Left kidney (tissue), 8 donors: ENCODE measurements at places on chromosomes 3 and 15. TPM values are rescaled to one million over a fixed set of nuclear protein-coding genes. Genes with fewer than 3 reads are reported as not detected.

DNA sequence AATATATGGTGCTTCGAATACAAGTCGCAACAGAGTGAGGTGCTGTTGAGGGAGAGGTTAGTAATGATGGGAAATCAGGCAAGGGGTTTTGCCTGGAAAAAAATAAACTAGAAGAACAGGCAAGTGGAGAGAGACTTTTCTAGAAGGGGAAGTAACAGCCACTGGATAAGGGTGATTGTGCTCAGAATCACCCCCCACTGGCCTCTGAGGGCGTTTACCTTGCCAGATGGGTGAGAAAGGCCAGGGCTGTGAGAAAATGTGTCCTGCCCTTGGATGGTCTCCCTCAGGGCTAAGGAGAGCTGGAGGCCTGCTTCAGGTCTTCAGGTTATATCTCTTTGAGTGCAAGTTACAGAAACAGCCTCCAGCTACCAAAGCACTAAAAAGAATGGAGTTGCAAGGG lies 151.8 kb downstream of the MEX3B start:
- no peak for DNase-seq

ARNT2 gene
- 60.8 TPM for polyA plus RNA-seq

CHST2 gene
- 19.6 TPM for polyA plus RNA-seq

DNA sequence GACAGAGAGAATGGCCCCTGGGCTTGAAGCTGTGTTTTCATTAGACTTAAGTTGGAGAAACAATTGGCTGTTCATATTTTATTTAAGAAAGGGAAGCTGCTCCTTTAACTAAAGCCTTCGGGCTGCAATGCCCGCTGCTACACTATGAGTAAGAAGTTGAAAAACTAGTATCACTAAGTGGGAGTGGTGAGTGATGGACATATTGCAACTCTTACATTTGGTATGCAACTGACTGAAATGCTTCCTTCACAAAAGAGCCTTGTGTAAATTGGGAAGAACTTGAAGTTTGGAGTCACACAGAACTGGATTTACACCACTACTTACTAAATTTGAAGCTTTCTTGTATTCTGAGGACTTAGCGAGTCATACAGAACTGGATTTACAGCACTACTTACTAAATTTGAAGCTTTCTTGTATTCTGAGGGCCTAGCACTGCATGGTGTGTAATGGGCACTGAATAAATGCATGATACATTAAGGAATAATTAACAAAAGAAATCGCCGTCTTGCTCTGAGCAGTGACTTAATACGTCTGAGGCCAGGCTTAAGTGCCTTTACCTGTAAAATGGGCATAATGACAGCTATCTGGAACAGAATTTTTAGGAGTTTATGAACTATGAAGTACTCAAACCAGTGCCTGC lies 149.5 kb downstream of the RYR3 start:
- DNase-seq = no peak

KLHL40 gene
- not detected for polyA plus RNA-seq

DNA sequence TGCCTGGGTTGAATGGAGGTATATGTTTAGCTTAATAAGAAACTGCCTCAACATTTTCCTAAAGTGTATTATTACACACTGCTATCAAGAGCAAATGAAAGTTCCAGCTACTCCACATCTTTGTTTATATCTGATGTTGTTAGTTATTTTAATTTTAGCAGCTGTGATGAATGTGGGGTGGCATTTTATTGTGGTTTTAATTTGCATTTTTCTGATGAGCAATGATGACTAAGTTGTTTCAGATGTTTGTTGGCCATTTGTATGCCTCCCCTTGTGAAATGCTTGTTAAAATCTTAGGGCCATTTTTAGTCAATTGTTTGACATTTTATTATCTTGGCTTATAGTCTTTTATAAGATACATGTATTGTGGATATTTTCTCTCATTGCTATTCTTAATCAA lies 260.4 kb upstream of the SLCO3A1 start:
- no peak for DNase-seq

SCN5A gene
- polyA plus RNA-seq = 1.4 TPM

SLC9A9 gene
- polyA plus RNA-seq = 5.9 TPM

DNA sequence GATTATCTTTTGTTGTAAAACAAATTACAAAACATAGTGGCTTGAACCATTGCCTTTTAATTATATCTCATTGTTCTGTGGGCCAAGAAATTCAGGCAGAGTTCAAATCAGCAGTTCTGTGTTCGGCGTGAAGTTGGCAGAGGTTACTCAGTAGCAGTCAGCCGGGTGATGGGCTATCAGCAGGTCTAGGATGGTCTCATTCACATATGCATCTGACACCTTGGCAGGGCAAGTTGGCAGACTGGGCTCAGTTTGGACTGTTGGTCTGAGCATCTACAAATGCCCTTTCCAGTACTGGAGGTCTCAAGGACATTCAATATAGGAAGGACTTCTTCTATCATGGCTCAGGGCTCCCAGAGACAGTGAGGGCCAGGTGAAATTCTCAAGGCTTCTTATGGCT lies 51.2 kb upstream of the ITGA11 start:
- no peak for DNase-seq
